ENCODE measurements at places on chromosomes 6 and 20.

- no peak for DNase-seq
Observed at GRCh38 chr6:170388113-170388512, 81.6 kb downstream of the FAM120B start.

GRCh38 chr6:27720607-27721580 is 191.3 kb downstream of the OR2B2 start:
- peak; percentile 49 for DNase-seq

DNA sequence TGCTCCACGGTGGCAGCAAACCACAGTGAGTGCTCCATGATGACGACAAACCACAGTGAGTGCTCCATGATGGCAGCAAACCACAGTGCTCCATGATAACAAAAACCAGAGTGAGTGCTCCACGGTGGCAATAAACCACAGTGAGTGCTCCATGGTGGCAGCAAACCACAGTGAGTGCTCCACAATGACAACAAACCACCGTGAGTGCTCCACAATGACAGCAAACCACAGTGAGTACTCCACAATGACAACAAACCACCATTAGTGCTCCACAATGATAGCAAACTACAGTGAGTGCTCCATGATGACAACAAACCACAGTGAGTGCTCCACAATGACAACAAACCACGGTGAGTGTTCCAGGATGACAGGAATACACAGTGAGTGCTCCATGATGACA is 36.0 kb upstream of the LRFN2 start:
- DNase-seq, result no peak

GRCh38 chr6:157023958-157024357 is 246.8 kb downstream of the ARID1B start:
- DNase-seq, result peak; percentile 69

GRCh38 chr6:33689148-33689494 is 22.4 kb downstream of the UQCC2 start:
- no peak for DNase-seq

DNA sequence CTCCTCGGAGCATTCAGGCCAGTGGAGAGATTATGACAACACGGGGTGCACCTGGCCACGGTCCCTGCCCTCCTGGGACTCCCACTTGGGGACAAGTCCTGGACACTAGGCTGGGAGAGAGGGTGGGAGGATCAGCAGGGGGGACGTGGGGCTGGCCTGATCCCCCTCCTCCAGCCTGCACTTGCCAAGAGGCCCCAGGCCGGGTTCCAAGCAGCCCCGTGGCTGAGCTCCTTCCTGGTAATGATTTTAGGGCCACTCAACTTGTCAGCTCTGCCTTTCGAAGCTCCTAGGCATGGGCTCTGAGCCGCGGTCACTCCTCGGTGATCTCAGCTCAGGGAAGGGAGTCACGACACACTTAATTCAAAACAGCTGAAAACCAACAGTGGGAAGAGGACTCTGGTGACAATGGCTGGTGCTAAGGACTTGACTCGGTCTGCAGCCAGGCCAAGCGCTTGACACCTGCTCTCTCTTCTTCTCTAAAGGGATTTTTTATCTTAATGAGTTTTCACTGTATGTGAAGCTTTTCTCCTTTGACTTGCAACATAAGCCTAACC is 161.7 kb downstream of the BMP7 start:
- DNase-seq, result no peak

DNA sequence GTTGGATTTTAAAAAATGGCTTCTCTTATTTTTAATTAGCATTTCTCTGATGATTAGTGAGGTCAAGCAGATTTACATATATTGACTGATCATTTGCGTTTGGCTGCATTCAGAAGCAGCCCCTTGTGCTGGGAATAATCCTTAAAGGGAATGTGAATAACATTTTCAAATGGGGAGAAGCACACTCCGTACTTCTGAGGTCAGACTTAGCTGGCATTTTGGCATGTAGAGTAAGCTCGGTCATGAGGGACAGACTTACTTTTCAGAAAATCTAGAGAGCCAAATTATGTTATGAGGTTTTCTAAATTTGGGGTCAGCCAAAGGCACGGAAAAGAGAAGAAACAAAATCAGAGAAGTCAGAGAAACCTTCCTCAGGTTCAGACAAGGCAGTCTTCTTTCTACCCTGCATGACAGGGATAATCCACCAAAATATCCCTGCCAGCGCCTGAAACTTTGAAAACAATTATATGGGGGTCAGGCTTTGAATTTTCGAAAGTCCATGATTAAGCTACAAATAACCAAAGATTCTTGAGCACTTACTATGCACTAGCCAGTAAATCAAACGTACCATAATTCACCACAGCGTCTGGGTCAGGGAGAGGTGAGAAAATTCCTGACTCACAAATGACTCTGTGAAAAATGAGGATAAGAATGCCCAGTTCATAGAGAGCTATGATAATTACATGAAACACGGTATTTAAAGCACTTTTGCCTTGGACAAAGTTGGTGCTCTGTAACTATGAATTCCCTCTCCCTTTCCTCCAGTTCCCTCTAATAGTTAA is 44.9 kb downstream of the ADAT2 start:
- no peak for DNase-seq

DNA sequence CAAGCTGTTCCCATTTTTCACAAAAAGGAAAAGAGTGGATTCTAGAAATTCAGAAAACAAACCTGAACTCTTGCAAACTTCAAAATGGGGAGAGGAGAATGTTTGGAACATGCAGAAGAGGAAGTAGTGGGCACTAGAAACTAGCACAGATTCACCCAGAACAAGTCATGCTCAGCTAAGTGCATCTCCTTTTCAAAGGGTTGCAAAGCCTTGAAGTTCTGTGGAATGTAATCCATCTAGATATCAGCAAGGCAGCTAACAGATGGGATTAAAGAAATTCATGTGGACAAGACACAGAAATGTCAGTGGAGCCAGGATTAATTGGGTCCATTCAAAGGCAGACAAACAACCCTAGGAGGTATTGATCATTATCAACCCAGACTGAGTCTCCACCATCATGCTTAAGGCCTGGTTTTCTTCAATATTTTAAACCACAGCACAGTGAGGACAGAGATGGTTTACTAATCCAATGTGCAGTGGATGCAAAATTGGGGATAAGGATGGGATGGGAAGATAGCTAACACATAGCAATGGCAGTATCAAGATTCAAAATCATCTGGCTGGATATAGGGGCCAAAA is 31.3 kb downstream of the KCNK5 start:
- no peak for DNase-seq

DNA sequence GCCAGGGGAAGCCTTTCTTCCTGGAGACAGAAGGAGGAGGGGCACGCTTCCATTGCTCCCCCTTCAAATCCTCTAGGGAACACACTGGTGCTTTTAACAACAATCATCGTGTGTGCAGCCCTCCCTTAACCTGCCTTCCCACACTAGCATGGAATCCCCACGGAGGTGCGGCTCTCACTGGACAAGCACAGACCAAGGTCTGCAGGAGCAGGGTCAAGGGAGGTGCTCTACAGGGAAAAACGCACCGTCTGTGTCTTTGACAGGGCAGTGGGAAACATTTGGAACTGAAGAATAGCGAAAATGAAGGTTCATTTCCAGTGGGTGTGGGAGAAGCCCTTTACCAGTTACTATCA is 527.1 kb downstream of the QKI start:
- no peak for DNase-seq

DNA sequence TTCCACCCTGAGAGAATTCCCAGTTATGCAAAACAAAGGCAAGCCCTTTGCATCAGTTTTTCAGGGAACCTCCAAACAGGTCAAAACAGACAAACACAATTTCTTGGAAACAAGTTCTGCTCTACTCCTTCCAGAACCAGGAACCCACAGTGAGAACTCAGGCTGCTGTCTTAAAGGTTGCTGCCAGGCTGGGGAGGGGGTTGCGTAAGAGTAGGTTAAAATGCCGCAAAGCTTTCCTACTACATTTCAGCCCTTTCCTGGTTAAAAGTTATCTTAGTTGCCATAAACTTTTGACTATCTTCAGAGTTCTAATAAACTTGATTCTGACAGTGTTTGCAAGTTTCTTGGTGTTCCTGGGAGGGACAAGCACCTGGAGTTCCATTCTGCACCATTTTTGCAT is 33.8 kb downstream of the KPNA5 start:
- no peak for DNase-seq

DNA sequence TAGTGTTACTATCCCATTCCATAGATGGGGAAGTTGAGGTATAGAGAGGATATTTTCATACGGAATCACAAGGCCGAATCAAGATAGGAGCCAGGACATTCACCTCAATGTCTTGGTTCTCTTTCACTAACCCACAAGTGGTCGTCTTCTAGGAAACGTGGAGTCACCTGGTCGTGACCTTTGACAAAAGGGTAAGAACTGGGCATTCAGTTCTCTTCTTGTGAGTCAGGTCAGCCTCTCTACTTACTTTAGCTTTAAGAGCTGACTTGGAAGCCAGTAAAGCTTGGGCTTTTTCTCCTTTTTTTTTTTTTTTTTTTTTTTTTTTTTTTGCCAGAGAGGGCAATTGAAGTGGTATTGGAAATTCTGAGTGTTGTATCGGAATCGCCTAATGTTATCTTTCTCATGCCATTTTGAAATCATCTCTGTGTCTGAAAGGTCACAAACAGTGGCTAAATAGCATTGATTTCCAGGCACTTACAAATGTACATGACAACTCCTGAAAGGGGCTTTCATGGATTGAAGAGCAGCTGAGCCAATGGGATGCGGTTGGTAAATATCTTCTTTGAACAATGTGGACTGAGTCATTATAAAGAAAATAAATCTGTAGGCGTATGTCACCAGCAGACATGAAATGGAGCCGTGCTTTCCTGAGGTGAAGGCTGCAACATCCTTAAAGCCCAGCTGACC is 356.9 kb downstream of the KIF16B start:
- DNase-seq, result no peak

- DNase-seq, result peak; percentile 76
Observed at GRCh38 chr6:138590796-138591709, 91.8 kb upstream of the NHSL1 start.

GRCh38 chr6:128158496-128158895 is 257.6 kb upstream of the THEMIS start:
- DNase-seq, result peak; percentile 15
